ENCODE measurements at places on chromosomes 4 and X.

DNA sequence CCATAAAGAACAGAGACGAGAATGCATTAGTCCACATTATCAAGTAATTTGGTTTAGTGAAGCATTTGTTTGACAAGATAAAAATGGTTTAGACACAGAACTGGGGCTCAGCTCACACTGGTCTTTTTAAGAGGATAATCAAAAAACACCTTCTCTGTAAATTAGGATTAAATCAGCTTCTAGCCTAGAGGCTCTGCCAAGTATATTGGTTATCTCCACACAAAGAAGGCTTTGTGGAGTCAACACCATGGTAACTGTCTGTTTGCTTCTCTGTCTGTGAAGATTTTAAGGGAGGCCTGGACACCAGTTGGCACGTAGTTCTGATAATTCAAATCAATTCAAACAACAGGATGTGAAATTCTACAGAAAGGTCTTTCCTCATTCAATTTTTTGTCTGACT lies 687.0 kb downstream of the DMD start:
- peak; percentile 15 for DNase-seq

- peak; percentile 56 for DNase-seq
Observed at GRCh38 chrX:12770440-12770839, 20.8 kb upstream of the PRPS2 start.

- DNase-seq, result no peak
Observed at GRCh38 chrX:22533898-22534297, 261.2 kb downstream of the CBLL2 start.

DNA sequence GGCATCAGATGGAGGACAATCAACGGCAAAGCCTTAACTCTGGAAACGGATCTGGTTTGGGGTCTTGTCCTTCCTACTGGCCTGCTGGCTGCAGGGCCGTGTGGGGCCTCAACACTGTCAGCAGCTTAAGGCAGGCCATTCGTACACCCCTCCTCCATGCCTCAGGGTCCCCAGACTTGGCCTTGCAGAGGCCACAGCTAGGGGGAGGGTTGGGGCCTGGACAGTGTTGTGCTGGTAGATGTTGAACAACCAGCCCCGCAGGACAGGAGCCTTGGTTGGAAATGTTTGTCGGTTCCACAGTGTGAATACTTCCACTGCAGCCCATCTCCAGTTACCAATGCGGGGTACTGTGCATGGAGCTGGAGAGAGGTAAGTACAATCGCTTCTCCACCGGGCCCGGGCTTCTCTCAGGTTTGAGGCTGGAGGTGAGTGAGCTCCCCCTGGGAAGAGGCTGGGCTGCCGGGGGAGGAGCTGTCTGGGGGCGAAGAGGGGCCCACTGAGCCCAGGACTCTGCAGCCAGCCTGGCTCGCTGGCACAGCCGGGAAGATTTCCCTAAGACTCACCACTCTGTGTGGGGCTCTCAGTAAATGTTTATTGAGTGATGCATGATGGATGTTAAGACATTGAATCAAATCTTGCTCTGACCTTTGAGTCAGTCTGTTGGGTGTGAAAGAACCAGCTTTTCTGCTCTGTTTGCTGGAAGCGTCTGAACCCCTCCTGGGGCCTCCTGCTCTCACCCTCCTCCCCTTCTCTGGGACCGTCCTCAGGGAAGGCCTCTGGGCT lies 19.7 kb upstream of the GPR78 start:
- DNase-seq, result no peak

- DNase-seq, result peak; percentile 23
Observed at GRCh38 chr4:5808081-5808741, 84.7 kb downstream of the CRMP1 start.

GRCh38 chrX:1389993-1390285 lies 2.0 kb downstream of the SLC25A6 start:
- no peak for DNase-seq

GRCh38 chrX:41596596-41596995 lies 92.2 kb upstream of the GPR34 start:
- no peak for DNase-seq

GRCh38 chr4:112176596-112176995 lies 31.3 kb downstream of the FAM241A start:
- no peak for DNase-seq

- no peak for DNase-seq
Observed at GRCh38 chrX:40102393-40103381, 4.9 kb upstream of the BCOR start.

DNA sequence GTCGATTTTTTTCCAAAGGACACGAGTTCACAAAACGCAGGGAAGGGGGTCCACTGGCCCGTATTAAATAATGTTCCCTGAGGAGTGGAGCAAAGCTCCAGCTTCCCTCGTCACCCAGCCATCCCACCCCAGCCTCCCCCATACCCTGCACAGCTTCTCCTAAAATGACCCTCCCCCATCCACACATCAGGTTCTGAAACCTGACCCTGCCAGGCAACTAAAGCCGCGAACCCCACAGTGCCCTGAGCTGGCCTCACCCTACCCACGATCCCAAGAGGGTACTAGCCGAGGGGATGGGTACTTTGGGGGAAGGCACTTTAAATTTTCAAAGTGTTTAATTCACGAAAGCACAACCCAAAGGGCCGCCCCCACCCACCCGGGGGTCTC lies 634 bp downstream of the APOO start:
- no peak for DNase-seq

DNA sequence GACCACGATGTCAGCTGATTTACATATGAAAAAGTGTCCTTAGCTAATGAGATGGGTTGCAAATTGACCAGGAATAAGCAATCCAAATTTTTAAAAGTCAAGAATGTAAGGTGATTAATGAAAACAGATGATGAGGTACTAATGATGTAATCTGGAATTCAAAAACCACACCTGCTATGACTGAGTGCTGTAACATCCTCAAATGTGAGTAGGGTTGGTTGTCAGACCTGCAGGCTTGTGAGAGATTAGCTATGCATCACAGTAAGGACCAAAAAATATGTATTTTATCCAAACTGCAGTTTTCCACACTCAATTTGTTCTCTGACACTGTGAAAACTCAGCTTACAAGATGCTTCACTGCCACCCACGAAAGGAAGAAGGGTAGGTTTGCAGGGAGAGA lies 242.5 kb downstream of the OPHN1 start:
- DNase-seq, result no peak

GRCh38 chr4:40916218-40916555 lies 166.4 kb downstream of the NSUN7 start:
- DNase-seq, result peak; percentile 38

GRCh38 chrX:40157228-40158035 lies 59.7 kb upstream of the BCOR start:
- DNase-seq, result no peak

- no peak for DNase-seq
Observed at GRCh38 chr4:107391630-107392028, 328.4 kb downstream of the PAPSS1 start.

DNA sequence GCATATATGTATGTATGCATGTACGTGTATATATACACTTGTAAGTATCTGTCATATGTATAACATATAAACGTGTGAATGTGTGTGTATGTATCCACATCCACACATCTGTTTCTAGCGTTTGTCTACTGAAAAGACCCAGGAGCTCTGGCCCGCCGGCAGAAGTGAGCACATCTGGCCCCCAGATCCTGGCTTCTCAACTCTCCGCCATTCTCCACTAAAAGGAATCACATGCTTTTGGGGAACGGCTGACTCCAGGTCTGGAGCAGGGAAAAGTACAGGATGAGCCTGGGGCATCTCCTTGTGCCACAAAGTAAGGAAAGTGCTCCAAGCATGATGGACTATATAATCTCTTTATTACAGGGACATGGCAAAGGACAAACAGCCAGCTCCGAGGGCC lies 143.7 kb downstream of the AFAP1 start:
- no peak for DNase-seq

Measured in lung (tissue), 17 donors.